ENCODE measurements at places on chromosomes 1 and 21. TPM values are rescaled to one million over a fixed set of nuclear protein-coding genes. Genes with fewer than 3 reads are reported as not detected.

The SPAG17 gene
- total RNA-seq: not detected

The RHOU gene
- total RNA-seq: 0.39 TPM

The SYF2 gene
- 103 TPM for total RNA-seq

- no peak for DNase-seq
These were observed 90.7 kb downstream of the MT1HL1 start for GRCh38 chr1:236913371-236914037.

- DNase-seq: no peak
These were observed 70.9 kb upstream of the NBPF4 start for GRCh38 chr1:108314815-108315214.
